ENCODE measurements at places on chromosomes 7 and 10.

GRCh38 chr7:150992833-150993302, 2.1 kb downstream of the NOS3 start:
- DNase-seq = no peak

DNA sequence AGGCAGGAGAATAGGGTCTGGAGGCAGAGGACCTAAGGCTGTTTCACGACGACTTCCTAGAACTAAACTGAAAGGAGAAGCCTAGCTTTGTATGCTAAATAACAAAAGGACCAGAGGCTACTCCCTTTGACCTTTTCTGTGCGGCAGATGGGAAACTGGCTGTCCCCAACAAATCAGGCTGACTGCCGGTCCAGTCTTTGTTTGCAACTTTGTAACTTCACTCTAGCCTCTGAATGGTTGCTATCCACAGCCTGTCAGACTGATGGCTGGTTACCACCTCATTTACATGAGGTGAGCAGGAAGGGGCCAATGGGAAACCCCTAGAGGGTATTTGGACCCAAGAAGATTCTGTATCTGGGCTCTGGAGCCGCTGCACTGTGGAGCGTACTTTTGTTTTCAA, 132.6 kb upstream of the SHH start:
- DNase-seq = no peak

DNA sequence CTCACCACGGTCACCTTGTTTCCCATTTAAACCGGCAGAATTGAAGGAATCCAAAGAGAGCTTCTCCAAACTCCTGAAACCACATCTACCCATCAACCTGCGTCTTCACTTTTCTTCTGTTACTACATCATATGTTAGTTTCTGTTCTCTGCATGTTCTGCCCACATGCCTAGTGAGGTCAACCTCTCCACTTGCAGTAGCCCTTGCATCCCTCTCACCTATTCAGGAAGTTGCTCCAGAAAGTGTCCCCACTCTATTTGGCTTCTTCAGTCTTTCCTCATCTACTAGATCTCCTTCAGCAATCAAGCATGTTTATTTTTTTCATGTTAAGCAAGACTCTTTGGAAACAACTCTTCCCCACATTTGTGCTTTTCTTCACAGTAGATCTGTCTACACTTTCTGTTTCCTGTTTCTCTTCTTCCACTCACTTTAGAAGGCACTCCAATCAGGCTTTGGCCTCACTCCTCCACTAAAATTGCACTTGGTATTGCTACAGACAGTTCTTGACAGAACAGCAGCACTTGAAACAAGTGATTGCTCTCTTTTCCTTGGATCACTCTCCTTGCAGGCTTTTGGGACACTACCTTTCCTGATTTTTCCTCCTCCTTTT, 7.5 kb downstream of the SAMD9L start:
- DNase-seq = no peak

DNA sequence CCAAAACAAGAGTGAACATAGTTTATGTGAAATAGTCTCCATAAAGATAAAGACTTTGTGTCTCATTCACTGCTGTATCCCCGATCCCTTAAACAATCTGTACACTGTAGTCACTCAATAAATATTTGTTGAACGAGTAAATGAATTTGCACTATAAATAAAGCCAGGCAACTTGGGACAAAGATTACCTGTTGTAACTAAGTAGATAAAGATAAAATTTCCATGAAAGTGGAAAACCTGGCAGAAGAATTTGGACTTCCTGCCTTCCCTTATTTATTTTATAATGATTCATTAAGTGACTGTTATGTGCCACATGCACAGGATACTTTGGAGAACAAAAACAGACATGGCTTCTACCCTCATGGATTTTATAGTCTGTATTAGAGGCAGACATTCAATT, 277.7 kb upstream of the KAT6B start:
- DNase-seq = no peak

GRCh38 chr7:31652063-31652326, 35.0 kb upstream of the PPP1R17 start:
- no peak for DNase-seq
